ENCODE measurements at places on chromosomes 4 and X.

GRCh38 chr4:44701037-44701436, 22.8 kb downstream of the GUF1 start:
- no peak for DNase-seq

- DNase-seq: no peak
Observed at GRCh38 chr4:88818631-88819470, 121.2 kb upstream of the NAP1L5 start.

GRCh38 chrX:124395145-124395880, 49.0 kb downstream of the SH2D1A start:
- no peak for DNase-seq

GRCh38 chrX:9315086-9315485, 149.8 kb upstream of the TBL1X start:
- no peak for DNase-seq

DNA sequence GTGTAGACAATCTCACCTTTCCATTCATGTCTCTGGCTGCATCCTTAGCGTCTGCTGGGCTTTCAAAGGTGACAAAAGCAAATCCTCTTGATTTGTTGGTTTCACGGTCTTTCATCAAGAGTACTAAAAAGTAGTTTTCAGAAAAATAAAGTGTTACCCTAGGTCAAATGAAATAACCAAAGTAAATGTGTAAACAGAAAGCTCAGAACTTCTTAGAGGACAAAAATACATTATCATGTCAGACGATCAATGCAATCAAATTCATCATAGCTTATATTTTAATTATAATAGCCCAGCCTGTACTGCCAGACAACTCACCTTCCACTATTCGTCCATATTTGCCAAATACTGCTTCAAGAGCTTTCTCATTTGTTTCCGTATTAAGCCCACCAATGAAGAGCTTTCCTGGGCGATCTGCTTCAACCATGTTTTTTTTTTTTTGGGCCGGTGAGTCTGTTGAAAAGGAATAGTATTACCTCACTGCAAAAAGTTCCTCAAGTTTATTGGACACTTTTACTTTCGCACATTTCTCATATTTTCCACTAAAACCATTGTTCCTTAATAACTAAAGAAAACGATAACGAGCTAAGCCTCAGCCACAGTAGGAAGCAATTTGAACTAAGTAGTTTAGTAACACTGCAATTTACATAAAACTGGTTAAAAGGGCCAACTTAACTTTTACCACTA, 1.4 kb downstream of the RBMX start:
- DNase-seq: no peak

GRCh38 chrX:1750267-1750666, 135.4 kb downstream of the ASMT start:
- DNase-seq: no peak

DNA sequence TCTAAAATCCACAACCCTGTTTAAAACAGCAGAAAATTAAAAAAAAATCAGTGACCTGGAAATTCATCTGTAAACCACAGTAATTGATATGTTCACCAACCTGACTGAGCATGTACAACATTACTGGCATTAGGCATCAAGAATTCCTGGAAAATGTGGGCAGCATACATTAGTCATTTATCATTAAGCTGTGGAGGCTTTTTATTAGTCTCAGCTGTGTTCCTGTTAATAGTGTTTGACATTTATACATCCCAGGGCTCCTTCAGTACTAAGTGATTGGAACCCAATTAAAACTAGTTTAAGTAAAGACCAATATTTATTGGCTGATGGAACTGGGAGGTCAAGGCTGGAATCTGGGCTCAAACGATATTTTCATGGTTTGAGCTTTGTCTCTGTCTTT, 227.3 kb upstream of the GIMD1 start:
- no peak for DNase-seq

GRCh38 chr4:82782626-82783345, 15.8 kb downstream of the SCD5 start:
- DNase-seq: no peak

DNA sequence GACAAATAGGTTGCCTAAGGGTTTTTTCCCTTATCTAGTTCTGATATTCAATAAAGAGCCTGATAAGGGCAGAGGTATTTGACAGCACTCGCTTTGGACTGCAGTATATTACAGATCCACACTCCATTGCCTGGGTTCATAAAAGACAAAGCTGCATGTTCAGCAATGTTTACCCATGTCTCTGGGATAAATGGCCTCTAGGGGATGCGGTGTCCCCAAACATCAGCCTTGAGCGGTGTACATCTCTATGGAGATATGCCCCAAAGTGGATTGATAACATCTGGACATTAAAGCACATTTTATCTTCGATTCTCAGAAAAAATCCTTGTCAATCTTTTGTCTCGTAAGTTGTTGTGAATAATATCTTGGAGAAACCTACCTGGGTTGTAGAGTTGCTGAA, 660.8 kb upstream of the AADAT start:
- DNase-seq: no peak

GRCh38 chr4:71217688-71218087, 121.1 kb upstream of the SLC4A4 start:
- no peak for DNase-seq

DNA sequence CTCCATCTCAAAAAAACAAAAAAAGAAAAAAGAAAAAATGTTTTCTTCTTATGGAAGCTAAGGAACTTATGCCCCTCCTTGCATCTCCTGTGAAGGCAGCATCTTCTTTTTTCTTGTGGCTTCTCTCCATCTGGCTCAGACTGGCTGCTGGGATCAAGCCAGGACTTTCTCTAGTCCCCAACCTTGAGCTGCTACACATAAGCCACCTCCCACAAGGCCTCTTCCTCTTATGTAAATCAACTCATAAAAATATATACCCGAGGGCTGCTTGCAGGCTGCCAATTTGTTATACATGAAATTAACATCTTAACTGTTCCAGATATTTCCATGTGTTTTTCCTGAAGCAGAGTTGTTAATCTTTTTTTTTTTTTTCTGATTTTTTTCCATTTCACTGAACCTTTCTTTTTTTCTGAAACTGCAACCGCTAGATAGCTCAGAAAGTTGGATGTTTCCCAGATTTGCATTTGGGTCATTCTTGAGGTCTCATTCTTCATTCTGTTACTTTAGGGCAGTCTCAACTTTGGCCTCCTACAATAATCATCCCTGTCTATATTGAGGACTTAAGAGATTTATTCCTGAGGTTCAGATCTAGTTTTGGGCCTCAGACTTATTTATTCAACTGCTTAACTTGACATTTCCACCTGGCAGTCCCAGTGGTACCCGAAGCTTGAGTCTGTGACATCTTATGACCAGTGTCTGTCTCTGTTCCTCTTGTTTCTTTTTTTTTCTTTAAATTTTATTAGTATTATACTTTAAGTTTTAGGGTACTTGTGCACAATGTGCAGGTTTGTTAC, 10.3 kb downstream of the SNX25 start:
- no peak for DNase-seq

DNA sequence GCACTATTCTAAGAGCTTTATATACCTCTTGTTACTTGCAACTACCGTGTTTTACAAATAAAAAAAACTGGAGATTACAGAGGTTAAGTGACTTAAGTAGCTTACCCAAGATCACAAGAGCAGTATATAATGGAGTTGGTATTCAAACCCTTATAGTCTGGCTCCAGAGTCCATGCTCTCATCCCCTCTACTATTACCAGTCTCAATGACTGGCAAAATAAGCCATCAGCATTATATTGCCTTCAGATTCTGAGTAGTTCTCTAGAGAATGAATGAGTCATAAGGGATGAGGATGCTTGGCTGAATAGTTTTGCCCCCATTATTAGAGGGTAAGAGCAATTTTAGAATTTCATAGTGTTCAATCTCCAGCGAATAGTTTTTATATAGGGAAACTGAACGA, 170.1 kb upstream of the ATOH1 start:
- DNase-seq: no peak

DNA sequence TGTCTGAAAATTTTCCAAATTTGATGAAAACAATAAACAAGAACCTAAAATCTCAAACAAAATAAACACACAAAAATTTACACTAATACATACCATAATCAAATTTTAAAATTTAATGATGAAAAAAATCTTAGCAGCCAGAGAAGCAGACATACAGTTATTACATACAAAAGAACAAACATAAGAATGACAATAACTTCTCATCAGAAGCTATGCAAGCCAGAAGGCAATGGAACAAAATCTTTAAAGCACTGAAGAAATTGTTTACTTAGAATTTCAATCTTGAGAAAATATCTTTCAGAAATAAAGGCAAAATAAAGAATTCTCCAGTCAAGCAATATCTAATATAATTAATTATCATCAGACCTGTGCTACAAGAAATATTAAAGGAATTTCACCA, 121.3 kb downstream of the IDS start:
- no peak for DNase-seq

- DNase-seq: no peak
Observed at GRCh38 chr4:41678951-41679350, 69.6 kb downstream of the PHOX2B start.

GRCh38 chr4:175806727-175807126, 5.3 kb downstream of the GPM6A start:
- DNase-seq: no peak

DNA sequence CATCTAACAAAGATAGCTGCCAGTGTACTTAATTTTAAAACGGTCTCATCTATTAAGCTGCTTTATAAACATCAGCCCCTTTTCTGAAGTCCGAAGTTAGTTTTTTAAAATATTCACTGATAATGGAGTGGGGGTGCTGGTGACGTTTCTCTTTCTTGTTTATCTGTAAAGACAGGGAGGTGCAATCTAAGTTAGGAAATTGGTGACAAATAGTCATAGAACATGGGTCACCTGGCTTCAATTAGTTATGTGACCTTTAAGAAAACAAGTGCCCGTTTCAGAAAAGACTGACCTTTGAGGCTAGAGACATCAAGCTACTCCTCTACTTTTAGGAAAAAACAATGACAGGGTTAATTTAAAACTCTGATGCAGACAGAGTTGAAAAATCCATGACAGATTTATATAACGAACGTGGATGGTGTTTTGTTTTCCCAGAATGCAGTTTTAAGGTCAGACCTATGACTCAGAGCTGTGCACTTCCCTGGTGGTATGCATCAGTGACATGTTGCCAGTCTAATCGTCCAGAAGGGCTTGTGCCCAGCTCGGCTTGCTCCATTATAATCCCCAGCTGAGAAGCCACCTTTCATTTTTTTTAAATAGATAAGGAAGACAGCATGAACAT, 38.2 kb downstream of the FHL1 start:
- DNase-seq: no peak

DNA sequence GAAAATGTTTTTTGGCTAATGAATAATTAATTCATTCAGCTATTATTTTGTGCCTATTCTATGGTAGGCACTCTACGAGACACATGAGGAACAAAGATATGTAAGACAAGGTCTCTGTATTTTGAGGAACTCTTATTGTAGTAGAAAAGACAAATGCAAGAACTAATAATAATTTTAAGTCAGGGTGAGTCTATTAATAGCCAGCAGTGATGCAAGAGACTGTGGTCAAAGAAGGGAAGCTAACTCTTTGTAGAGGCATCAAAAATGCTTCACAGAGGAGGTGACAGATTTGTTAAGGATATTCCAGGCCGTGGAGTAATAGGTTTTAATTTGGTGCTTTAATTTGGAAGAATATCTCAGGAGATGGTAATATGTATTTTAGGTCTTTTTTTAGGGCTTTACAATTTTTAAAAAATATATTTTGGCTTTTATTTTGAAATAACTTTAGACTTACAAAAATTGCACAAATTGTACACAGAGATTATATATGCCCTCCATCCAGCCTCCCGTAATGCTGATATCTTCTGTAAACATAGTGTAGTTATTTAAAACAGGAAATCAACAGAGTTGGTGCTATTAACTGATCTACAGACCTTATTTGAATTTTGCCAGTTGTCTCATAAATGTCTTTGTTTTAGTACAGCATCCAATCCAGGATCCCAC, 48.1 kb downstream of the DCLK2 start:
- no peak for DNase-seq

DNA sequence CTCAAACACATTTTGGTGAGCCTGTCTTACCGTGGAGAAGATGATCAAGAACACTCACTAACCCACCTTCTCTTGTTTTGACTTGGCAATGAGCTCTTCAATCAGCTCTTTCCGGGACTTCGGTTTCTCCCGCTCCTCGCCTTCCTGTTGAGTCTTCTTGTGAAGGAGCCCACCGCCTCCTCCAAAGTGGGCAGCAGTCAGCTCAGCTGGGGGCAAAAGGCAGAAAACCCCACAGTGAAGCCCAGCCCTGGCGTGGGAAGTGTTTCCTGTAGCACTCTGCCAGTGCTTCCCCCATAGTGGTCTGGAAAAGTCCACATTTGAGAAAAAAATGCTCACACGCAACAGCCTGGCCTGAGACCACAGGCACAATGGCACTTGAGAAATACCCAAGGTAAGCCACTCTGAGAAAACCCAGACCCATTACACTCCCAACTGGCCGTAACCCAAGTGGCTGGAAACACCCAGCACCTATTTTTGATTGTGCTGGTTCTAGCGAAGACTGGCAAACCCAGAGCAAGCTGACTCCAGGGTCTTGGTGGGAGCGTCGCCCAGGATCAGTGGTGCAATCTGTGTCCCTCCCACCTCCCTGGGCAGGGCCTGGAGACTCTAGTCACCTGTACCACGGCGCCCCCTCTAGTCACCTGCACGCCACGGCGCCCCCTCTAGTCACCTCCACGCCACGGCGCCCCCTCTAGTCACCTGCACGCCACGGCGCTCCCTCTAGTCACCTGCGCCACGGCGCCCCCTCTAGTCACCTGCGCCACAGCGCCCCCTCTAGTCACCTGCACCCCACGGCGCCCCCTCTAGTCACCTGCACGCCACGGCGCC, 8.6 kb downstream of the NOP14 start:
- DNase-seq: no peak

DNA sequence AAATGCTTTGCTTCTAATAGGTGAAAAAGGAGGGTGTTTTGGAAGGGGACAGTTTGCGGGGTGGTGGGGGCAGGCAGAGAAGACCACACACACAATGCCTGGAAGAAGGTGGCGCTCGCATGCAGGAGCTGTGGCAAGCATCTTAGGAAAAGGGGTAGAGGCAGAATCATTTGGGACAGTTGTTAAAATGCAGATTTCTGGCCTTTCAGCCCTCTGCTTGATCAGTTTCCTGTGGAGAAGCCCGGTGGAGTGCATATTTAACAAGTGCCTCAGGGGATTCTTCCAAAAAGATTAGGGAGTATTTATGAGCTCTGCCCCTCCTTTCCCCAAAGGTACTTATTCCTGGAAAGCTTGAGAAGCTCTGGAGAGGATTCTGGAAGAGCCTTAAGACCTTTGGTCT, 4.8 kb downstream of the NOCT start:
- no peak for DNase-seq

- no peak for DNase-seq
Observed at GRCh38 chr4:80717204-80717603, 313.3 kb upstream of the BMP3 start.

GRCh38 chrX:44898411-44899221, 25.6 kb downstream of the KDM6A start:
- DNase-seq: no peak

DNA sequence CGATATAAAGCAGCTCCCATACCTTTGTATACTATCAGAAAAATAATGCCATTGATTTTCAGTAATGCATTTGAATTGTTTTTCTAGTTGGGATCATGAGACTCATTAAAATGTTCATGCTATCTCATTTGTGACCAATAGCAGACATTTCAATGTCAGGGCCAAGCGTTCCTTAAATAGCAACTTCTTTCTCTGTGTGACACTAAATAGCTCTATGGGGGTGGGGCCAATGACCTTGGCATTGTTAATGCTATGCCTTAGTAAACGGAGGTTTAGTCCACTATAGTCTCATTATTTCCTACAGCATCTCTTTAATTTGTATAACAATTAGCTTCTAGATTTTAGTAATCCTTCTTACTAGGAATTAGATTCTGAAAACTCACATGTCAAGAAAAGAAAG, 48.6 kb upstream of the ARHGAP24 start:
- DNase-seq: no peak

Data from activated CD8-positive, alpha-beta memory T cell treated with anti-CD3 and anti-CD28 coated beads for 48 hours (primary cell).